ENCODE measurements at places on chromosomes 3 and 15.

DNA sequence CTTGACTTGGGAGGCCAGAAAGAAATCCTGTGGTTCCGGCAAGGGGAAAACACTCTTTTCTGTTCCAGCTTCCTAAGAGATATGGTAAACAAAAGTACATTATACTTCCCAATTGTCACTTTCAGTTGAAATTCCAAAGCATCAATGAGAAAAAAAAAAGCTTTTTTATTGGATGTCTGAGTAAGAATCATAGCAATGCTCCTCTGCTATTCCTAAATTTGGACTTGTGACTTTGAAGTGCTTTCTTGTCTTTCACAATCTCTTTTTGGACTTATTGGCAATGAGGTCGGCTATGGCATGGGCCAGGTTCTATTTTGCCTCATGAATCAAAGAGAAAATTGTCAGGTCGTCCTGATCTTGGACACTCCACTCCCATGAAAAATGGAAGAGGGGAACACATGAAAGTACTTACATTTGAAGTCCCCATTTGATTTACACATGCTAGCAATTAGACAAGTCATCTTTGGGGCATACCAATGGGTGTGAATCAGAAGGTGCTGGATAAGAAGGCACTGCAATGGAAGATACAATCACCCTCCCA is 170.5 kb downstream of the GREM1 start:
- DNase-seq, result no peak

- no peak for DNase-seq
Observed at GRCh38 chr3:23330568-23330967, 127.4 kb downstream of the UBE2E2 start.

DNA sequence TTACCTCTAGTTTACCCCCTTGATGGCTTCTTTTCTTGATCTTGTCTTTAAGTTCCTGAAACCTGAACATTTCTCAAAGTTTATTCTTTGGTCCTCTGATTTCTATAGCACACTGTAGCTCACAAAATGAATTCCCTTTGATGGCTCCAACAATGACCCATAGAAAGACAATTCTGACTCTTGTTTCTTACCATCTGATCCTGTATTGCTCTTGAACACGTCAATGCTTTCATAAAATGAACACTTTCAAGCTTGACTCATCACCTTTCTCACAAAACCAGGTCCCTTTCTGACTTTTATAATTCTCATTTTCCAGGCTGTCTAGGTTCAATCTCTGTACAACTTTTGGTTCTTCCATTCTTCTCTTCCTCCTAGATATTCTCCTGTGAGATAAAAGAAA is 5.7 kb upstream of the GAP43 start:
- DNase-seq, result no peak

- no peak for DNase-seq
Observed at GRCh38 chr15:95549168-95549738, 781.2 kb upstream of the NR2F2 start.

DNA sequence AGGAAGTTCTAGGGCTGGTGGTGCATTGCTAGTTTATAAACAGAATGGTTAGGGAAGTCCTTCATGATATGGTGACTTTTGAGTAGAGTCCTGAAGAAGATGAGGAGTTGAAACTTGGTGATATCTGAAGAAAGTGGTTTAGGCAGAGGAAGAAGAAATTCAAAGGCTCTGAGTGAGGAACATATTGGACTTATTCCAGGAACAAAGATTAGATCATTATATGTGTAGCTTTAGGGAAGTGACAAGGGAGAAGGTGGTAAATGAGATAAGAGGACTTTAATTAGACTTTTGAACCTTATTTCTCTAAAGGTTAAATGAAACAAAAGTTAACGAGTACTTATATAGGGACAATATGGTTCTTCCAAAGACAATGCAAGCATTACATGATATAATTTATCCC is 286.7 kb downstream of the DOCK3 start:
- no peak for DNase-seq

DNA sequence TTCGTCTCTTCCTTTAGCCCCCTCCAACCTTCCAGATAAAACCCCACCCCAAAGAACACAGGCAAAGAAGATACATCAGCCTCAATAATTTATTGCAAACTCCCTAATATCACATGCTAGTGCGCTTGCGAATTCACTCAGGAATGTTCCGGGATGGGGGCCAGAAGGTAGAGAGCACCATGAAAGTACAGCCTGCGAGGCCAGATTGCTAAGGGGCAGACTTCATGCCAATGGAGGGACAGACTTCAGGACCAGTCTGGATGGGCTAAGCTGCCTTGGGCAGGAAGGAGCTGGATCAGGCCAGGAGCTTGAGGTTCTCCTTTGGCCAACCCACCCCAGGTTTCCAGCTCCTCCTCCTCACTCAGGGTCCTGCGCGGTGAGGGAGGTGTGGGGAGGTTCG is 13.4 kb downstream of the CIDEC start:
- DNase-seq, result no peak

DNA sequence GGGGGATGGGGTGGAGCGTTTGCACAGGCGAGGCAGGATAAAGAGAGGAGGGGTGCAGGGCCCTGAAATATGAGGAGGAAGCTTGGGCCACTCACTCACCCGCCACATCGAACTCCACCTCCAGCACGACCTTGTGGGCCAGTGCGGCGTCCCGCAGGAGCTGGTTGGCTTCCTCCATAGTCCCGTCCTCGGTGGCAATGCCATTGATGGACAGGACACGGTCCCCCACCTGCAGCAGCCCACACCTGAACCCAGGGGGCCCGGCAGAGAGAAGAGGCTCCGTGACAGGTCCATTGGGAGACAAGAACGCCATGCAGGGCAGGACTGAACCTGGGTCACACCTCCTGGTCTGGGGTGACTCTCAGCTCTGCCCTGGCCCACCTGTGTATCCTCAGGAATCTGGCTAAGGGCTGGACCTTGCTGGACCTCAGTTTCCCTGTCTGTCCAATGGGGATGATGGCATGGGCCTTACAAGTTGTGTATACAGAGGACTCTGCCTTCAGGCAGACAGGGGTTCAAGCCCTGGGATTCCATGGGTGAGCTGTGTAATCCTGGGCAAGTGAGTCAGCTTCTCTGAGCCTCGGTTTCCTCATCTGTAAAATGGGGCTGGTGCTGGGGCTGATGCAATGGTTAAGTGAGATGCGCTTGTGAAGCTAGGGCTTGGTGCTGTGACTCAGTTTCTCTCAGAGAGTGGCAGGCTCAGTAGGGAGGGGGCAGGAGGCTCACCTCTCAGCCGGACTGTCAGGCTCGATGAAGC is 26.4 kb downstream of the GRIP2 start:
- no peak for DNase-seq

GRCh38 chr15:28986108-28986507 is 100.3 kb downstream of the APBA2 start:
- no peak for DNase-seq

- DNase-seq, result no peak
Observed at GRCh38 chr3:58157700-58158099, 53.1 kb downstream of the DNASE1L3 start.

DNA sequence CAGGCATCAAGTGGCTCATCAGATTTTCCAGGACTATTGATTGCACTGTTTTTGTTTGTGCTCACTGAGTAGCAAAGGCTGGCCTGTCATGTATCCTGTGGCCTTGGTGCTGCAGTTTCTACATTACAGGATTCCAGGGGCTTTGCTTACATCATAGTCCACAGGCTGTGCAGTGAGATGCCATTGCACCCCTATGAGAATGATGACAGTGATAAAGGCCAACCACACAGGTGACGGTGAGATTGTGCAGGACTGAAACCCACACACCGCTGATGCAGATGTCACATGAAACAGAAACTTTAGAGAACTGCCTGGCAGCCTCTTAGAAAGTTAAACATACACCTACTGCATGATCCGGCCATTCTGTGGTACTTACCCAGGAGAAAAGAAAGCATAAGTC is 195.0 kb upstream of the UBE3A start:
- DNase-seq, result no peak
